ENCODE measurements at places on chromosomes 11 and 22. TPM values are rescaled to one million over a fixed set of nuclear protein-coding genes. Genes with fewer than 3 reads are reported as not detected.

The SLC35F2 gene
- total RNA-seq: 38.6 TPM

The GAL gene
- total RNA-seq: 18.0 TPM

The APLP2 gene
- 155 TPM for total RNA-seq

The MOGAT2 gene
- not detected for total RNA-seq

The KCNJ4 gene
- total RNA-seq: 0.22 TPM

The FAT3 gene
- total RNA-seq: 0.23 TPM

The OR52A1 gene
- not detected for total RNA-seq

The C11orf42 gene
- total RNA-seq: not detected

The KIF18A gene
- 15.5 TPM for total RNA-seq

The TRIM29 gene
- total RNA-seq: 11.1 TPM

The HBE1 gene
- 0.29 TPM for total RNA-seq

The OR52E8 gene
- not detected for total RNA-seq

The ACTN3 gene
- total RNA-seq: not detected

The TENM4 gene
- 0.02 TPM for total RNA-seq

The STX5 gene
- total RNA-seq: 25.3 TPM

The TTC36 gene
- total RNA-seq: not detected

The ESAM gene
- total RNA-seq: 9.1 TPM

The OR56A1 gene
- not detected for total RNA-seq

The CRYBB3 gene
- total RNA-seq: 0.22 TPM
